ENCODE measurements at places on chromosomes 7 and 10.
A peak's percentile ranks its signal among the peaks of the same experiment; 100 is the strongest.

DNA sequence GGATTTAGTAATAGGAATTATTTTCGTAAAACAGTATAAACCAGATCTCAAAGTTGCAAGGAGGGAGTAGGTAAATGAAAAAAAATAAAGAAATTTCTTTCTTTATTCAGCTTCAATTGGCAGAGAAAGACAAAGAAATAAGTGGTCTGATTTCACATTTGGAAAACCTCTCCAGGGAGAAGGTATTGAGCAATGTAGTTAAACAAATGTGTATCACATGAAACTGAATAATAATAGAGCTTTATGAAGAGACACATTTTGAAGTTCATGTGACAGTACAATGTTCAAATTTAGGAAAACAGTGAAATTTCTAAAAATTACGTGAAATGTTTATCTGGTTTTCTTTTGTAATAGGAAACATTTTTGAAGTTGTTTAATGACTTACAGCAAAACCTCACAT lies 63.0 kb downstream of the TAX1BP1 start:
- peak; percentile 21 for DNase-seq

DNA sequence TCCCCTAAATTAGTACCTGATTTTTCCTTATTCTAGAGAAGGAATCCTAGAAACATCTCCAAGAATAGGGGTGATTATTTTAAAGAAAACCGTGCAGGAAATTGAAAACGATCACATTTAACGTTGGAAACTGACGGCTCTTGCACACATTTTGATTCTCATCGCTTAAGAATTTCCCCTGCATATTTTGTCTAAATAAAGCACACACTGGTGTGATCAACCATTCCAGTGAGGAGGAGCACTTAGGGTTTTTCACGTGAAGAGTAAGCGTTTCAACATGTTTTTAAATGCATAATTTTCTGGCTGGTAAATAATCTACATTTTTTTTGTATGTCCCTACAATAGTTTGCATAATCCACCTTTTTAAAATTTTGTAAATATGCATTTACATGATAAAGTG lies 229.7 kb upstream of the PFKP start:
- DNase-seq: peak; percentile 54

- DNase-seq: no peak
These were observed 818.3 kb upstream of the POT1 start for GRCh38 chr7:125747966-125748365.

DNA sequence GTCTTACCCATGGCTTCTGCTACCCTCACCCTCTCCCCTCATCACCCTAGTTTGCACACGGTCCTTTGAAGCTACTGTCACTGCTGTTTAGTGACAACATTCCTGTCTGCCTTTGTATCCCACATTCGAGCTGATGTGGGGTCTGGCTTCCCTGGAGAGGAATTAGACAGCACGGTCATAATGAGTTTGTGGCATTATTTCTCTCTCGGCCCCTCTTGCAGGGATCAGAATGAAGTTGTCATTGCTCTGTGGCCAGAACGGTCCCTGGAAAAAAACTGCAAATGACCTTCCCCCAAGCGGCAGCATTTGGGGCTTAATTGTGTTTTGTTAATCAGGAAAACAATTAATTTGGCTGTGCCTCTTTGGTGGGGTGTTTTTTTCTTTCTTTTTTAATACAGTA lies 317.2 kb upstream of the PODXL start:
- no peak for DNase-seq

- no peak for DNase-seq
These were observed 42.3 kb downstream of the HIPK2 start for GRCh38 chr7:139735466-139735865.

DNA sequence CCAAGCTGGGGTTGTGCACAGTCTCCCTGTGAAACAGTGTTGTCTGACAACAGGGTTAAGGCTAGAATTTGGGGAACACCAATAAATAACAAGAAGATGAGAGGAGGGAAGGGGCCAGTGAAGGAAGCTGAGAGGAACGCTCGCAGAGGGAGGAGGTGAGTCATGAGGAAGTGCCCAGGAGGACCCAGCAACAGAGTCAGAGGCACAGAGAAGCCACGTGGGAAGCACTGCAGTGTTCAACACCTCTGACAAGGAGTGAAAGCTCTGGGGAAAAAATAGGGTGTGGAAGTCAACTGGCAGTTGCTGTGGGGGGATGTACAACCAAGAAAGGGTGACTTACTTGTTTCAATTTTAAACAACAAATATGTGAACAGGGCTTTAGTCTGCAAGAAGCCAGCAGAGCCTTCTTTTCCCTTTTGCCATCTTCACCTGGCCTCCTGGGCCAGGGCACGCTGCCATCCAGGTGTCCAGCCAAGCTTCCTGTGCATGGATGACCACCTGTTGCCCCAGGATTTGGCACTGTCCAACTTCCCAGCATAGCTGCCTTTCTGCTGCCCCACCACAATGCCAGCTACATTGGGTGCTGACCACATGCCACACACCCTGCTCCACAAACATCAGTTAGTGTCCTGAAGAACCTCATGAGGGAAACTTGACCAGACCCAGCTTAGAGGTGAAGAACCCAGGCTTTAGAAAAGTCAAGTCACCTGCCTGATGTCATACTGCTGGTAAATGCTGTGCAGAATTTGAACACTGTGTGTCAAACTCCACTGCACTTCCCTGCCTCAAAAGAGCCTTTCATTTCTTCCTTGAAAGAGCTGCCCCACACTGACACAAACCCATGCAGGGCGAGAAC lies 69.6 kb downstream of the ATXN7L1 start:
- no peak for DNase-seq

GRCh38 chr10:31753681-31754080 lies 174.9 kb downstream of the ARHGAP12 start:
- DNase-seq: no peak

GRCh38 chr10:96703358-96703757 lies 17.0 kb downstream of the PIK3AP1 start:
- no peak for DNase-seq

DNA sequence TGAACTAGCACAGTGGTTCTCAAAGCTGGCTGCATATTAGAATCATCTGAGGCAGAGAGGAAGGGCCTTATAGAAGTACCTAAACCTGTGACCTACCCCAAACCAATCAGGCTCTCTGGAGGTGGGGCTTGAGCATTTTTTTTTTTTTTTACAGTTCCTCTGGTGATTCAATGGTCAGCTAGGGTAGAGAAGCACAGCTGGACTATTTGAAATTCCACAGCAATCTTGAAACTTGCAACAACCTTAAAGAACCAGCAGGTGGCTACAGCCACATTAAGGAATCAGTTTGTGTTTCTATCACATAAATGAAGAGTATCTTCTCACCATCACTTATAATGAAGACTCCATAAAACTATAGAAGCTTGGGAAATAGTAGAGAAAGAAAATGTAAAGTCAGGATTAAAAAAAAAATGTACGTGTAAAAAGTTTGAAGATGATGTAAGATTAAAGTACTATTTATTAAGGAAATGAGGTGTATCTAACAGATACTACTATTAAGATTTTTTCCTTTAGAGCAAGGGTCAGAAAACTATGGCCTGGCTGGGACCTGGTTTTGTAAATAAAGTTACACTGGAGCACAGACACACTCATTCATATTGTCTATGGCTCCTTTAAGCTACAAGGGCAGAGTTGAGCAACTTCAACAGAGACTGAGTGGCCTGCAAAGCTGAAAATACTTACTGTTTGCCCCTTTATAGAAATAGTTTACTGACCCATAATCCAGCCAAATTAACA lies 3.8 kb downstream of the RTKN2 start:
- peak; percentile 57 for DNase-seq

- DNase-seq: no peak
These were observed 8.0 kb downstream of the CLDN3 start for GRCh38 chr7:73761854-73762658.

DNA sequence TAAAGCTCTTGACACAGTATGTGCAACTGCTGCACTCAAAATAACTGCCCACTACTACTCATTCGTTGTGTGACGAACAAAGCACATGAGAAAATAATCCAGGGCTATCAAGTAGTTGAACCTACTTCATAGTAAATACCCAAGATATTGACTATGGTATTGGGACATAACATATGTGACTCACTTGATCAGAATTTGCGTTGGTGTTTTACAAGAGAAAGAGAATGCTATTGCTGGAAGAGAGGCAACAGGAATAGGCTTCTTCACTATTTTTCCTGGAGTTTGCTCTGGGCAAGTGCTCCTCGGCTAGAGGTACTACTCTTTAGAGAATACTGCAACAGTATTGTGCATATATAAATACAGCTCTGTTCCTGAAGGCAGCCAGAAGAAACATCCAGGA lies 2.5 kb downstream of the DGKB start:
- DNase-seq: no peak

DNA sequence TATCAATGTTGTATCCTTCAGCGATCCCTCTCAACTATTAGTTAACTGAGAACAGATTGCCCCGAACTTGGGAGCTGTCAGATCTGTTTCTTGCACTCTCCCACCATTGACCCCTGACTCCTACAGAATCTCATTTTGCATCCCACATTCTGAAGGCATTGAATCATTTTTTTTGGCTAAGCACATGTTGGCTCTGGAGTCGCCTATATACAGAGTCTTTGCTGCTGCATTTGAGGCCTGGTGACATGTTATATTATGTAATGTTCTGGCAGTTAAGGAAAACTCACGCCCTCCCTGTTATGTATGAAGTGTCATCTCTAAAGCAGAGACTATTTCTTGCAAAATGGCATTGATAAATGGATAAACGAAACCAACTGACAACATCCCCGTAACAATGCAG lies 159.2 kb upstream of the ITGB1 start:
- no peak for DNase-seq

DNA sequence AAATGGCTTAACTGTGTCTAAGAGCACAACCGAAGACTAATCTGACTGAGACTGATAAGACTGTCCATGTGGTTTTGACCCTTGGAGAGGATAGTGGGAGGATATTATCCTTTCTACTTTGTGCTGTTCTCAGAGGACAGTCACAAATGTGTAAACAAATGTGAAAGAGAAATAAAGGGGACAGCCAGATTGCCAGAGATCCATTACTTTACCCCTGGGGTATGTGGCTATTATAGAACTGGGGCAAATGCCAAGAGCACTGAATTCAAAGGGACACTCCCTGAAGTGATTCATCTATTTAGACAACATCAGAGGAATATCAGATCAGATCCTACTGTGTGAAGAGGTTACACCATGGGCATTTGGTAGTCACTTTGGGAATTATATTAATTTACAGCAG lies 154.7 kb downstream of the RNLS start:
- DNase-seq: no peak

DNA sequence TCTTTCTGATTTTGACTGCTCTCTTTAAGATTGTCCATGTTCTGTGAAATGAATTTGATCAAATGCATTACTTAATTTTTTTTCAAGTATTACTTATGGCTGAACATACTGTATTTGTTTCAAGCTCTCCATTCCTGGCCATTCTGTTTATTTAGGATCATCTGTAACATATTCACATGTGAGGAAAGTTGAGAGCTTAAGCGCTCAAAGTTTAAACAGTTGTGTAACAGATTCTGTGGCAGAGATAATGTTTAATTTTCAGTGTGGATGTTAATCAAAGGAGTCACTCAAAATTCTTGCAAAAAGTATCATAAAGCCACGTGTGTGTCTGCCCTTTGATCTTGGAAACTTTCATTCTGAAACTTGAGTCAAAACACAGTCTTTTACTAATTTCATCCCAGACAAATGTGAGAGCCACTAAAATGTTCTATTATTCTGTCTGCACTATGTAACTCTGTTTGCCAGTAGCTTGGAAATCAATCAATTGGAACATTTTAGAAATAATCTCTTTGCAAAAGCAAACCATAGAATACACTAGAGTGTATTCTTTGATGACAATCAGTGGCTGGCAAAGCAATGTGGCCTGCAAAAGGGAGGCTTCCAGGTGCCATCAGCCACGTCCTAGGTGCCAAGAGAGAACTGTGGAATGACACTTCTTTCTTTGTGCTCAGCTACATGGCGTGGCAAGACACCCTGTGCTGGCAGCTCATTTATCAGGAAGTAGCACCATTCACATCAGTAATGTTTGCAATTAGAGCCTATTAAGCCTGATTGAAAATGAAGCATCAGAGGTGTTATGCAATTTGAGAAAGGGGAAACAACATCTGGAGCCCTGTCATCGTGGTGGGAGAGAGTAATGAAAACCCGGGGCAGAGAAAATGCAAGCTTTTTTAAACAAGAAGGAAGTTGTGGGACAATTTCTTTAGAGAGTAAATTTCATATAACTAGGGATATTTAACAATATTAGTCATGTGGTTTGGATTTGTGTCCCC lies 40.9 kb downstream of the ARL5B start:
- no peak for DNase-seq

DNA sequence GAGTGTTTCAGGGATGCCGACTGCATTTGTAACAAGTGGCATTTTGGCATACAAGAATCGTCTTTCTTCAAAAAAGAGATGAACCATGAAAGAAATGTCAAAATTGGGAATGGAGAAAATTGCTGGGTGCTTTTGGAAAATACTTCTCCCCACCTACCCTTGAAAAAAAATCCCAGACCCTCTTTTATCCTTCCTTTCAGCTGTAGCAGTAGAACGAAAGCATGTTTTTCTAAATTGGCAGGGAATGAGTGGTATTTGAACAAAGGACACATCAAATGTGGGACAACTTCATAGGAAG lies 187.5 kb downstream of the NRP1 start:
- no peak for DNase-seq

- no peak for DNase-seq
These were observed 47.0 kb downstream of the RASGEF1A start for GRCh38 chr10:43219848-43220247.

DNA sequence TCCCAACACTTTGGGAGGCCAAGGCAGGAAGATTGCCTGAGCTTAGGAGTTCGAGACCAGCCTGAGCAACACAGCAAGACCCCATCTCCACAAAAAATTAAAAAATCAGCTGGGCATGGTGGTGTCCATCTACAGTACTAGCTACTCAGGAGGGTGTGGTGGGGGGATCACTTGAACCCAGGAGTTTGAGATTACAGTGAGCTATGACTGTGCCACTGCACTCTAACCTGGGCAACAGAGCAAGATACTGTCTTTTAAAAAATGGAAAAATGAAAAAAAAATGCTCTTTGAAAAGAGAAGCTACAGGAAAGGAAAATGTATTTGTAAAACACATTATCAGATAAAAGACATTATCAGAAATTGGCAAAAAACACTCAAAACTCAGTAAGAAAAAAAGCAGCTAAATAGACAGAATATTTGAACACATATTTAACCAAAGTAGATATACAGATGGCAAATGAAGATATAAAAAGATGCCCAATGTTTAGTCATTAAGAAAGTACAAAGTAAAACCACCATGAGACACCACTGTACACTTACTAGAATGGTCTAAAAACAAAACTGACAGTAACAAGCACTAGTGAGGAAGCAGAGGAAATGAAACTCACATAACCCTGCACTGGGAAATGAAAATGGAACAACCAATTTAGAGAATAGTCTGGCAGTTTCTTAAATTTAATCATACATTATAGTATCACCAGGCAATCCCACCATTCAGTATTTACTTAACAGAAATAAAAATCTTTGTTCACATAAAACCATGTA lies 40.5 kb downstream of the NRBF2 start:
- no peak for DNase-seq

GRCh38 chr10:119104654-119105015 lies 722 bp downstream of the DENND10 start:
- no peak for DNase-seq

- no peak for DNase-seq
These were observed 22.1 kb upstream of the INHBA start for GRCh38 chr7:41725013-41725412.

- no peak for DNase-seq
These were observed 48.4 kb downstream of the AOC1 start for GRCh38 chr7:150900675-150901074.

All from fibroblast of skin of left quadriceps (primary cell).